Calu3 (cell line): ENCODE measurements at places on chromosomes 12 and 14. TPM values are rescaled to one million over a fixed set of nuclear protein-coding genes. Genes with fewer than 3 reads are reported as not detected.

The HELB gene
- total RNA-seq, result 9.4 and 9.6 TPM in 2 replicates

The KRT75 gene
- not detected in 2 replicates for total RNA-seq

The SLC6A12 gene
- total RNA-seq, result 0.90 and 1.8 TPM in 2 replicates

- H3K4me1 ChIP-seq, result no peaks in the 10 kb centered on the region
- H3K27ac ChIP-seq, result no peak overlapping the region
- H3K27me3 ChIP-seq, result no peaks in the 10 kb centered on the region
- H3K4me3 ChIP-seq, result no peak overlapping the region
Observed at GRCh38 chr14:89239023-89239422, 178.0 kb downstream of the FOXN3 start.

DNA sequence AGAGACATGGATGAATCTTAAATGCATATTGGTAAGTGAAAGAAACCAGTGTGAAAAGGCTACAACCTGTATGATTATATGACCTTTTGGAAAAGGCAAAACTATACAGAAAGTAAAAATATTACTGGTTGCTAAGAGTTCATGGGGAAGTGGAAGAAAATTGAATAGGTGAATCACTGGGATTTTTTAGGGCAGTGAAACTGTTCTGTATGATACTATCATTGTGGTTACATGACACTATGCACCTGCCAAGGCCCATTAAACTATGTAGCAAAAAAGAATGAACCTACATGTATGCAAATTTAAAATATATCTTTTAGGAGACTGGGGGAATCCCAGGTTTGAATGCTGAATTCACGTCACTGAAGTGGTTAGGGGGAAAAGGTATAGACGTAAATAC lies 12.6 kb upstream of the OR8S1 start:
- DNase-seq, result no peak
- H3K36me3 ChIP-seq, result no peaks in the 10 kb centered on the region
- H3K4me1 ChIP-seq, result no peaks in the 10 kb centered on the region
- H3K27me3 ChIP-seq, result peaks cover 40% of the 10 kb centered on the region
- no peak overlapping the region for H3K4me3 ChIP-seq

GRCh38 chr12:30329281-30329680 lies 366.4 kb downstream of the IPO8 start:
- H3K36me3 ChIP-seq, result no peaks in the 10 kb centered on the region
- H3K27ac ChIP-seq, result no peak overlapping the region
- H3K27me3 ChIP-seq, result peaks cover 28% of the 10 kb centered on the region
- no peak overlapping the region for H3K4me3 ChIP-seq
- DNase-seq, result no peak

GRCh38 chr12:120980800-120981368 lies 2.5 kb downstream of the HNF1A start:
- DNase-seq, result peak; percentile 80
- peaks cover 64% of the 10 kb centered on the region for H3K36me3 ChIP-seq
- H3K4me3 ChIP-seq, result peak overlapping the region; percentile 93
- peak overlapping the region; percentile 87 for H3K27ac ChIP-seq
- H3K4me1 ChIP-seq, result peaks cover 57% of the 10 kb centered on the region

DNA sequence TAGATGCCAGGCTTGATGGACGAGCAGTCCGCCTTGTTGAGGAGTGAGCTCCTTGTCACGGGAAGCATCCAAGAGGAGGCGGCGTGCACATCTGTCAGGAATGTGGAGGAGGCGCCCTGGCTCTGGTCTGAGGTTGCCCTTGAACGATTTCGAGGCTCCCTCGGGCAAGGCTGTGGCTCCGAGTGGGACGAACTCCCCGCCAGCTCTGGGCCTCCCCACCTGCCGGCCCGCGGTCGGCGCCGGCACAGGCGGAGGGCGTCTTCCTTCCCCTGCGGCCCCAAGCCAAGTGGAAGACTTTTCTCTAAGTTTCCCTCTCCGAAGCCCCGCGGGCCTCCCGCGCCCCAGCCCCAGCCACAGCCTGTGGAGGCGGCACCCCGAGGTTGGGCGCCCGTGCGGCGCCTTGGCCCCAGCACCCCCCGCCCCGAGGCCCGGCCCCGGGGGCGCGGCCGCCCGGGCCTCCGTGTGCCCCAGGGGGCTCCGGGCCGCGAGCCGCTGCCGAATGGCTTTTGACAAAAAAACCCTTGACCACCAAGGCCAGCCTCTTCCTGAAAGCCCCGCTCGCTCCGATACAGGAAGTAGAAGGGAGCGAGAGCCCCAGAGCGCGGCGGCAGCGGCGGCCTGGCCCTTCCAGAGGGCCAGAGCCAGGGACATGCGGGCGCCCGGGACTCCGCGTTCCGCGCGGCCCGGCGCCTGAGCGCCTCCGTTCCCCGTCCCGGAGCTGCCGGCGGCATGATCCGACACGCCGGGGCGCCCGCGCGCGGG lies at the start of gene RIN3:
TSS of gene RIN3 (plus strand) at position 578 of the 762 bp plus-strand sequence. CDS start at position 730, 152 bp downstream.
- peaks cover 17% of the 10 kb centered on the region for H3K4me1 ChIP-seq
- H3K27me3 ChIP-seq, result no peaks in the 10 kb centered on the region
- H3K4me3 ChIP-seq, result peak within 1 kb of the TSS; percentile 73
- H3K27ac ChIP-seq, result no peak within 1 kb of the TSS

DNA sequence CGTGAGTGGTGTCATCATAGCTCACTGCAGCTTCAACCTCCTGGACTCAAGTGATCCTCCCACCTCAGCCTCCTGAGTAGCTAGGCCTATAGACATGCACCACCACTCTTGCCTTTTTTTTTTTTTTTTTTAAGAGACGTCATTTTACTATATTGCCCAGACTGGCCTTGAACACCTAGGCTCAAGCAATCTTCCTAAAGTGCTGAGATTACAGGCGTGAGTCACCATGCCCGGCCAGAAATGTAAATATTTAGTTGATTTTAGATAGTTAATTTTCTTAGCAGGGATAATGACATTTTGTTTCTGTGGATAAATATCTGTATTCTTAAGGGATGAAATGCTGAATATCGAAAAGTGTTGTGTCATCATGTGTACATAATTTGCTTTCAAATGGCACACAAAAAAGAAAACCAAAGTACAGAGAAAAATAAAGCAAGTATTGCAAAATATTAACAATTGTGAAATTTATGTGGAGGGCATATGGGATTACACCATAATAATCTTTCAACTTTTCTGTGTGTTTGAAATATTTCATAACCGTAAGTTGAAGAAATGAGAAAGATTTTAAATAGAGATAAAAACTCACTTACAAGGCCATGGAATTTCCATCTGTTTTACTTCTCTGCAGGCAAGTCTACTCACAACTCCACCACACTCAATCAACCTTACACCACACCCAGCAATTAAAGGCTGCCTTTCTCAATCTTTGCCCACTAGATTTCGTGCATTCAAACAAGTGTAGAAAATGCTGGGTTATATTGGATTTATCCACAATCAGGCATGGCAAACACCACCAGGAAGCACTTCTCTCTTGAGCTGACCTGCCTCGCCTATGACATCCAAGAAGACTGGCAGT lies 93.7 kb downstream of the SPTSSA start:
- no peaks in the 10 kb centered on the region for H3K36me3 ChIP-seq
- H3K27ac ChIP-seq, result no peak overlapping the region
- peaks cover 58% of the 10 kb centered on the region for H3K4me1 ChIP-seq

DNA sequence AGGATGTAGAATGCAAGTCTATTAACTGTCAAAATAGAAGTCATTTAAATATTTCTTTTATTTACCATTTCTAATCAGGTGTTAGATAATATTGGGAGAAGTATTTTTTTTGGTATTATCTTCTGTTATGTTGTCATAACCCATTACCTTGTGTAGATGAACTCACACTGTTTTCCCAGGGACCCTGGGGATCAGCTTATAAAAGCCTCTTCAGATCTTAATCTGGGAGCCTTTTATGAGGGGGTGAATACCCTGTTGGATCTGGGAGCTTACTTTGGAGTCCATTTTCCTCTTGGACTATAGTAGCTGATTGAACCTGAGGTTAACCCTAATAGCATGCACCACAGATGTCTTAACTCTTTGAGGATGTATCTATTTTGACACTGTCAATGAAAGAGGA lies 176.3 kb upstream of the ATP2B1 start:
- H3K4me3 ChIP-seq, result no peak overlapping the region
- no peak overlapping the region for H3K27ac ChIP-seq
- no peak for DNase-seq
- H3K4me1 ChIP-seq, result peaks cover 9% of the 10 kb centered on the region

DNA sequence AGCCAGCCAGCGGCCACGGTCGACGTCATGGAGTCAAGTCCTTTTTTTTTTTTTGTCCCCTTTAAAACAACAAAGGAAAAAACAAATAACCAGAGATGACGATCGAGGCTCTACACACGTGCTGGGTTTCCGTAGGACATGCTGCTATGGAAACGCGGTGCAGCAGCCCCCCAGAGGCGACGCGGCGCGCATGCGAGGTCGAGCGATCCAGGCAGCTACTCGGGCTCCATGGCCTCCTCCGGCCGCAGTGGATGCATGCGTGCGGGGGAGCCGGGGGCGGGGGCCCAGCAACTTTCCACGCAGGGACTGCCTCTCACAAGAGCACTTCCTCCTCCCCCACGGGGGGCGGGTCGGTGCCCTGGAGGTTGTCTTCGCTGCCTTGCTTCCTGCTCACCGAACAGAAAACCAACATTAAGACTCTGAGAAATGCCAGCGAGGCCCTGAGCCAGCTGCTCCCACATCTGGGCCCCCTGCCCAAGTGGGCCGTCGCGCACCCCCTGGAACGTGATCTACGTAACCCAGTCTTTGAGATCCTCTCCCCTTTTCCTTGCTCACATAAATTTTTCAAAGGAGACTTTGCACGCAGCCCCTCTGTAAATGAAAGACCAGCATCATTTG lies 30.7 kb downstream of the P2RX4 start:
- no peak overlapping the region for H3K4me3 ChIP-seq
- H3K36me3 ChIP-seq, result peaks cover 30% of the 10 kb centered on the region
- no peaks in the 10 kb centered on the region for H3K4me1 ChIP-seq
- H3K27me3 ChIP-seq, result no peaks in the 10 kb centered on the region
- DNase-seq, result no peak

GRCh38 chr12:128807161-128807724 lies 16.5 kb downstream of the SLC15A4 start:
- no peak overlapping the region for H3K4me3 ChIP-seq
- peaks cover 25% of the 10 kb centered on the region for H3K36me3 ChIP-seq
- no peaks in the 10 kb centered on the region for H3K27me3 ChIP-seq
- no peak overlapping the region for H3K27ac ChIP-seq
- peaks cover 8% of the 10 kb centered on the region for H3K4me1 ChIP-seq

DNA sequence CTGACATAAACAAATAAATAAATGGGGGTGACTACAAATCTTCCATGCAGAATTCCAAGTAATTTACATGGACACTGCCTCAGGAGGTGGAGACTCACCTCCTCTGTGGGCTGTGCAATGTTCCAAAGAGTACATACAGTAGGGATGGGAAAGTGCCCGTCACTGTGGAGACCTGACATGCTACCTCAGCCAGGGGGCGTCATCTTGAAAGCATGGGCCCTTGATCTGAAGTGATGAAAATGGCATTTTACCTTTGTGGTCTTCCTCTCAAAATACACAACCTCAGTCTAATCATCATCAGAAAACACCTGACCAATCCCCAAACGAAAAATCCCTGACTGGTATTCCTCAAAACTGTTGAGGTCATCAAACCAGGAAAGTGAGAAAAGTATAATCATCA lies 48.4 kb downstream of the ANAPC7 start:
- H3K27me3 ChIP-seq, result no peaks in the 10 kb centered on the region
- H3K4me3 ChIP-seq, result no peak overlapping the region
- no peaks in the 10 kb centered on the region for H3K4me1 ChIP-seq
- no peak overlapping the region for H3K27ac ChIP-seq
- H3K36me3 ChIP-seq, result peaks cover 66% of the 10 kb centered on the region

- no peaks in the 10 kb centered on the region for H3K27me3 ChIP-seq
- H3K4me1 ChIP-seq, result no peaks in the 10 kb centered on the region
- H3K27ac ChIP-seq, result no peak overlapping the region
Observed at GRCh38 chr12:73124480-73124879, 852.3 kb downstream of the TRHDE start.

DNA sequence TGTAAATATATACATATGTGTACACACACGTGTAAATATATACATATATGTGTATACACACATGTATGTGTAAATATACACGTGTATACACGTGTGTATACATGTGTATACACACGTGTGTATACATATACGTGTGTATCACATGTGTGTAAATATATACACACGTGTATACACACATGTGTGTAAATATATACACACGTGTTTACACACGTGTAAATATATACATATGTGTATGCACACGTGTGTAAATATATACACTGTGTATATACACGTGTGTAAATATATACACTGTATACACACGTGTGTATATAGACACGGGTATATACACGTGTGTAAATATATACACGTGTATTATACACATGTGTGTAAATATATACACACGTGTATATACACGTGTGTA lies 71.7 kb downstream of the RPAP3 start:
- H3K36me3 ChIP-seq, result no peaks in the 10 kb centered on the region
- H3K4me1 ChIP-seq, result peaks cover 17% of the 10 kb centered on the region
- no peaks in the 10 kb centered on the region for H3K27me3 ChIP-seq
- no peak for DNase-seq
- no peak overlapping the region for H3K27ac ChIP-seq

DNA sequence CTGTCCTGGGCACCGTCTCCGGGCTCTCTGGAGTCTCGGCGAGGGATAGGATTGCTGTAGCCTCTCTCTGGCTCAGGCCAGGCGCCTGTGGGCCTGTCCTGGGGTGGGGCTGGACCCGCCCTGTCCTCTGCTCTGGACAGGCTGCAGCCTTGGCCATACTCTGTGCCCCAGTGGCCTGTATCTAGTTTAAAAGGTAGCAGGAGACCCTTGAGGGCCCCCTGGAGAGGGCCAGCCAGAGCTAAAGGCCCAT lies 1.8 kb downstream of the KIF26A start:
- H3K36me3 ChIP-seq, result peaks cover 5% of the 10 kb centered on the region
- no peak overlapping the region for H3K27ac ChIP-seq
- no peaks in the 10 kb centered on the region for H3K4me1 ChIP-seq
- peaks cover 84% of the 10 kb centered on the region for H3K27me3 ChIP-seq

DNA sequence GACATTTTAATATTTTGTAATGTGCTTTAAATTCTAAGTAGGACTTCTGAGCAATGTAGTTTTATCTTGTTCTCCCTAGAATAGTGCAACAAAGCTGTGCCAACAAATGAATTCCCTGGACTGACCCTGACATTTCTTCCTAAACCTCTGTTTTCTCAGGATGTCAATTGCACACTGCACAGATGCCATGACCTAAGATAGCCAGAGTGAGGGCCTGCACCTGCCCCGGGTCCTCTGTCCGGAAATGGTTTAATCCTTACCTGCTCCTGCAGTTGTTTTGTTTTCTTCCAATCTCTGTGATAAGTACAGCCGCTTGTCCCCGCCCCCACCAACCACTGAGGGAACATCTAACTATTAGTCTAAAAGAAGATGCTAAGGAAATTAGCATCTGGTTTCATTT lies 831.5 kb downstream of the GALC start:
- no peaks in the 10 kb centered on the region for H3K27me3 ChIP-seq
- no peak overlapping the region for H3K4me3 ChIP-seq
- no peaks in the 10 kb centered on the region for H3K4me1 ChIP-seq
- no peak overlapping the region for H3K27ac ChIP-seq

GRCh38 chr12:10994307-10994706 lies 3.8 kb downstream of the TAS2R20 start:
- DNase-seq, result no peak
- no peaks in the 10 kb centered on the region for H3K27me3 ChIP-seq
- no peak overlapping the region for H3K27ac ChIP-seq
- H3K4me1 ChIP-seq, result no peaks in the 10 kb centered on the region
- no peaks in the 10 kb centered on the region for H3K36me3 ChIP-seq
- H3K4me3 ChIP-seq, result no peak overlapping the region

DNA sequence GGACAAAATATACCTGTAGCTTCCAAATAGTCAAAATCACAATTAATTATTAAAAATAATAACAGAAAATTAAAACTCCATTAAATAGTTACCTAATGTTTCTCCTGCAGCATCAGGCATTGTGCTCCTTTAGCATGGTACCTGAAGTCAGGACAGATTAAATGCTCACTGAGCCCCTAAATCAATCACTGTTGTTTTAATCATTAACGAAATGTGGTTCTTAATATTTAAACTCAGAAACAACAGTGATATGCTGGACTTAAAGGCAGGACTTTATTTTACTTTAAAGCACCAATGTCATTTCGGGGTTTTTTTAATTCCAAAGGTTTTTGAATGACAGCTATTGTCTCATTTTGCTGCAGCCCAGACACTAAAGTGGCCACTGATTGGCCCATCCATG lies 2.0 kb upstream of the BMP4 start:
- H3K27me3 ChIP-seq, result no peaks in the 10 kb centered on the region
- H3K36me3 ChIP-seq, result peaks cover 42% of the 10 kb centered on the region
- H3K27ac ChIP-seq, result no peak overlapping the region
